ENCODE measurements at places on chromosomes 4 and X. TPM values are rescaled to one million over a fixed set of nuclear protein-coding genes. Genes with fewer than 3 reads are reported as not detected.

DNA sequence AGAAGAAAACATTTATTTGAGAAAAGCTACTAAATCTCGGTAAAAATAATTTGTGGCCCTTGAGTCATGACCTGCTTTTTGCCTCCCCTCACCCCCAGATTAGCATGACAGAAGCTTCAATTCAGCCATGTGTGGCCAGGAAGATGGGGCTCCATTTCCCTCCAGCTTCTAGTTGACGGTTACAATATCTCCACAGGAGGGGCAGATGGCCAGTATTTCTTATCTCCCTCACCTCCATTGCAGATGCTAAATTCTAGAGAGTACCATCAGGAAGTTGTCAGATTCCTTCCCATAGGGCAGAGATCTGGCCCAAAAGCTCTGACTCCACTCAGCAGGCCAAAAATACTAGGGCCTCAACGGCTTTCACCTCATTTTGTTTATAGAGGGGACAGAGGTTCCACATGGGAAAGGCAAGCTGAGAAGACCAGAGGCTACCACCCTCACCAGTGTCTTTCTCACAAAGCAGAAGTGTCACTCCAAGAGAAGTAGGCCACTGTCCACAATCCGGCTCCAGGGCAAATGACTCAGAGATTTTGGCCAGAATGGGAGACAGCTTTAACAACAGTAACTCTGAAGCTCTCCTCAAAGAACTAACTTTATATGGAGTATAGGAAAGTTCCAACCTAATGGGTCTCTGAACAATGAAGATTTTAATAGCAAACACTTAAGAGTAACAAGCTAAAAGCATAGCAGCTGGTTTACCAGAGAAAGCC, 108.3 kb downstream of the TBC1D19 start:
- no peak for DNase-seq

GRCh38 chr4:144578681-144579080, 67.3 kb upstream of the HHIP start:
- DNase-seq: no peak

- no peak for DNase-seq
These were observed 1441.6 kb upstream of the PCDH7 start for GRCh38 chr4:29278585-29278984.

GRCh38 chr4:57055886-57056285, 54.3 kb downstream of the IGFBP7 start:
- no peak for DNase-seq

- DNase-seq: no peak
These were observed 1088.8 kb downstream of the ADGRL3 start for GRCh38 chr4:62288808-62289541.

Gene P2RY4
- 0.28 TPM for total RNA-seq

Data from omental fat pad (tissue), 4 donors.